ENCODE measurements at places on chromosomes 2 and 18.

DNA sequence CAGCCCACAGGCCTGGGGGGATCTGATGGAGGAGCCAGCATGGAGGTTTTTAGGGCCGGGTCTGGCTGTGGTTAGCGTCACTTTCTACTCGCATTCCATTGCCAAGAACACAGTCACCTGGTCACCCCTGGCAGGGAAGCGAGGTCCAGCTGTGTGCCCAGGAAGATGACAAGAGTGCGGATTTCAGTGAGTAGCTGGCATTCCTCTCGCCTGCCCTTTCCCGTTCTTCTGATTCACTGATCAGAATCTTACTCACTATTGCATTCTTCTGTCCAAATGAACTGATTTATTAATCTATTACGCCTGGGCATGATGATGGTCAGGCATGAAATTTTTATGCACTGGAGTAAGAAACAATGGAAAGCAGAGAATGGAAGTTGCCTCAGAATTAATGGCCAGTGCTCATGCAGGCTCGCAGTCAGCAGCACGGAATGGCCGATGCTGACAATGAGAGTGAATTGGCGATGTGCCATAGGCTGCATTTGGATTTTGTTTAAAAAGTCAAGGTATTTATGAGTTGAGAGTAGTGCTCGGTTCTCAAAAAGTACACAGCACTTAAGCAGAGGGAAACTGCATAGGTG lies 76.4 kb upstream of the MGAT5 start:
- no peak for DNase-seq

DNA sequence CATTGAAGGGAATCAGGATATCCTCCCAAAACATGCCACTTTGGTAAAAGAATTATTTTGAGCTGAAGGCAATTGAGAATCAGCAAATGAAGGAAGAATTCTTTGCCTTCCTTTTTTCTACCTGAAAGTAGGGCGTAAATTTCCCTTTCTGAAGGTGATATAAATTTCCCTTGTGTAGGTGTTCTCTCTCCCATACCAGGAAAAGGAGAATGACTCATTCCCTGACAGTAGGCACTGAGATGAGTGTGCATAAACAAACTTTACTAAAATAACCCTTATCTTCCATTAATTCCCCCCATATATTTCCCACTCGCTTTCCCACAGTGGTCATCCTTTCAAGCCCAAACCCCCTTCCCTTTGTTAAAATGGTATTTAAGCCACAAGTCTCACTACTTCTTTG lies 1339.0 kb downstream of the LRP1B start:
- no peak for DNase-seq

GRCh38 chr2:45171136-45171501 lies 161.9 kb upstream of the SIX2 start:
- DNase-seq = no peak

DNA sequence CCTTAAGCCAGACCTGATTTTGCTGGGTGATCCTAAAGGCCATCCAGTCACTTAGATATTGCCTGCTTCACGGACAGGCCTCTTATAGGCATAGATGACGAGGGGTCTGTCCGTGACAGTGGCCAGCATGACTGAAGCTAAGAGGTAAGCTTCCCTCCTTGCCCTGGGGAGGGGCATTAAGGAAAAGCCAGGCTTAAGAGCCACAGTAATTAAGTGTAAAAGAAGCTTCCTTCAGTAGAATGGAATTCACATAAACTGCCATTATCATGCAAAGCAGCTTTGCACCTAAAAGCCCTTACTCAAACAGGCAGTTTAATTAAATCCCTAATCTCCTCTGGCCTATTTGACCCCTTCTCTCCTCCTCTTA lies 99.4 kb upstream of the PKDCC start:
- no peak for DNase-seq

DNA sequence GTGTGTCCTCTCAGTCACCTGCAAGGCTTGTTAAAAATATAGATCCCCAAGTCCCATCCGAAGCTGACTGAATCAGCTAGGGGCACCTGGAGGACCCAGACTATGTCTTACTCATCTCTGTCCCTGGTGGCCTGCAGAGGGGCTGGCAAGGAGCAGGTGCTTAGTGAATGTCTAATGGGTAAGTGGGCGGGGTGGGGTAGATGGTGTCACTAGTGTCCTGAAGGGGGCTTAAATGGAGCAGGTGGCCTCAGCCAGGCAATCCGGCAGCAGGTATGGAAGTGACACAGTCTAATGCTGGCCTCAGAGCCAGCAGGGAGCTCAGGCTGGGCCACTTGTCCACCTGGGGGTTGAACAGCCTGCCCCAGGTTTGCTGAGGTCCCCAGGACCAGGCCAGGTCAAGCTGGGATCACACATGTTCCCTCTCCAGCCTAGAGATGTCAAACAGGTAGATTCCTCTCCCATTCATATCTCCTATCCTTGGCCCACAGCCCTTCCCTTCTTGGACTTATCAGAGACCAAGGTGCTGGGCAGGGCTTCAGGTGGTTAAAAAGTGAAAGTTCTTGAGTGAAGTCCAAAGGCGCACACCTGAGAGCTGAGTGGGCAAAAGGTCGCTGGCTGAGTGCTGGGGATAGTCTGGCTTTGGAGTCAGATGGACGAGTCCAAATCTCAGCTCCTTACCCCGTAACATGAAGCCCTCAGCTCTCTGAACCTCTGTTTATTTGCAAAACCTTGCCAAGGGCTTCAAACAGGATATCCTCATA lies 1.7 kb downstream of the STEAP3 start:
- no peak for DNase-seq

DNA sequence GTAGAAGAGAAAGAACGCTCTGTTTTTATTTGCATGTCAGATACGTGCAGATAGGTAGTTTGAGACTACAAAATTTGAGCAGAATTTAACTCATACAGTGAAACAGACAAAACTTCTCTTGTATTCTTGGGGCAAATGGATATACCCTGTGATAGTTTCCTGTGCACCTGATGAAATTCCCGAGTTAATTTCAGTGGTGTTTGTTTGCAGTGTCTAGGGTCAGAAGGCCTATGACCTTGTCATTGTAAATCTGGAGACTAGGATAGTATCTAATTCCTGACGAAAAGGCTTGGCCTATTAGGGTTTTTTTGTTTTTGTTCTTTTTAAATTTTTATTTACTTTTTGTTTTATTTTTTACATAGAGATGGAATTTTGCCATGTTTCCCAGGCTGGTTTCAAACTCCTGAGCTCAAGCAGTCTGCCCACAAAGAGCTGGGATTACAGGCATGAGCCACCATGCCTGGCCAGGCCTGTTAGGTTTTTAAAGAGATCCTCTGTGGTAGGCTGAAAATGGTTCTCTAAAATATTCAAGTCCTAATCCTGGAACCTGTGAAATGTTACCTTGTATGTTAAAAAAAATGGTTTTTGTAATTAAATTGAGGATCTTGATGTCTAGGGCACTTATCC lies 17.6 kb downstream of the LCLAT1 start:
- DNase-seq = no peak

DNA sequence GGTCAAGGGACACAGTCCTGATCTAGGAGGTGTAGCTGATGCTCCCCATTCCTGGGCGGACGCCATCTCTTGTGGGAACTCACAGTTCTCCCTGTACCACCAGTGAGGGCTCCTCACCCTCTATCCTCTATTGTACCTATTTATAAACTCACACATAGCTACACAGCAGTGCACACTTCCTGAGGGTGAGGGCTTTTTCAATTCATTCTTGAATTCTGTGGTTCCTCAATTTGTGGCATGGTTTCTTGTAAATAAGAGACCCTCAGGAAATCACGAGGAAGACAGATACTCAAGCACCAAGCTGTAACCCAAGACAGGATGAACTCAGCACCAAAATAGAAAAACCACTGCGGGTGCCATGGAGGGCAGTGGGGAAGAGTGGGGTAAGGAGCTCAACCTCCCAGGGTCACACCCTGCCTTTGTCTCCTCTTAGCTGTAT lies 245.9 kb upstream of the PXDN start:
- DNase-seq = no peak

DNA sequence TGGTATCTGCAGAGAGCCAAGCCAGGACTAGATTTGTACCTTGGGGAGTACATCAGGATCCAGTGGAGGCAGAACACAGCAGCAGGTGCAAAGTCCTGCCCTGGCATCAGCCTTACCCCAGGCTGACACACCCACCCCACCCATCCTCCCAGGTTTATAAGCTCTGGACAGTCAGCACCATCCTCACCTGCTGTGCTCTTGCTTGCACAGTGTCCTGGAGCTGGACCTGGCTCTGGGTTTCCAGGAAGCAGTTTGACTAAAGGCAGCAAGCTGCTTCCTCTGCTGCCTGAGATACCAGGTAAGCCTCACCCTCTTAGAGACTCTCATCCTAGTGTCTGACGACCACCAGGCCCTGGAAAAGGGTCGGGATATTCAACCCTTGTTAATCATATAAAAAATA lies at the start of gene SULT1C3:
Gene SULT1C3 (plus strand): TSS at position 183 of the 400 bp plus-strand sequence. CDS start 7,227 bp downstream, outside the sequence.
- DNase-seq = no peak

DNA sequence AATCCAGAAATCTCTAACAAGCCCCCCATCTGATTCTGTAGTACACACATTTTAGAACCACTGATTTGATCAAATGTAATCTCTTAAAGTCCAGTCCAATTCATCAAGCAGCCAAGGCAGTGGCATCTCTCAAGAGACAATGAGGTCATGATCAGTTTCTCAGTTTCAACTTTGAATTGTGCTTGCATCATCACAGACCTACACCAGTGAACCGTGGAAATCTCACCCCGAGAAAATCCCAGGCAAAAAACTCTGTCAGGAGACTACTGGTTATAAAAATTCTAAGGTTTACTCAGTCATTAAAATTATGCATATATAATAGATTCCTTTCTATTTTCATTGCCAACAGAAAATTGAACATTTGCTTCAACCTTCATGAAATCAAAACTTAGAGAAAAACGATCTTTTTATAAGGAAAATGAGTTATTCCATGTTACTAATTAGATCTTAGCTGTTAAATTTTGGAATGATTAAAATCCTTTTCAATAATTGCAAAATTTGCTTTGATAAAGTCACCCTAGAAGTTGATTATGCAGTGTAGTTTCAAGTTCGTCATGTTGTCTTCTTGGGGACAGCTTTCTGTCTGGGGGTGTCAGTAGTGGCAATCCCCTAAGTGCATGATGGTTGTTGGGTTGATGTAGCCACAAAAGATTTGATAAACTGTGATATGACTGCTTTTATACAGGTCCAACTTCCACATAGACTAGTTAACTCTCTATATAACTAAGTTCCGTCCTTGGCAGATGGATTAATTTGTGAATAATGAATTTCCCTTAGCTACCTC lies 235.0 kb downstream of the CAMKMT start:
- no peak for DNase-seq

- DNase-seq = no peak
These were observed 134.8 kb upstream of the DOCK10 start for GRCh38 chr2:225177098-225177497.

DNA sequence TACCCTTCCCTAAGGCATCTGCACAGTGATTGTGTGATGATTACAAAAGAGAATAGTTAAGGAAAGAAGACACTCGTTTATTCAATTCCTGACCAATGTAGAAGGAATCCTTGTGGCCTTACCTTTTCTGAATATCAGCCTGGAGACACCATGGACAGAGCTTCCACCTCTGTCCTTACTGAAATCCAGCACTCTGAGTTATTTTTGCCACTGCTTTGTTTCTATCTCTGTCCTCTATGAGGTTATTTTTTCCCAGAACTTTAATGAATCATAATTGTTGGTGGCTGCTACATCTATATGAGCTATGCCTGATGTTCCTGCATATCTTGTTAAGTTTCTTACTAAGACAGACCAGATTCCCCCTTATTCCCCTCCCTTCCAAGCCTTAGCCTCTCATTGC lies 275.1 kb downstream of the SETBP1 start:
- no peak for DNase-seq

DNA sequence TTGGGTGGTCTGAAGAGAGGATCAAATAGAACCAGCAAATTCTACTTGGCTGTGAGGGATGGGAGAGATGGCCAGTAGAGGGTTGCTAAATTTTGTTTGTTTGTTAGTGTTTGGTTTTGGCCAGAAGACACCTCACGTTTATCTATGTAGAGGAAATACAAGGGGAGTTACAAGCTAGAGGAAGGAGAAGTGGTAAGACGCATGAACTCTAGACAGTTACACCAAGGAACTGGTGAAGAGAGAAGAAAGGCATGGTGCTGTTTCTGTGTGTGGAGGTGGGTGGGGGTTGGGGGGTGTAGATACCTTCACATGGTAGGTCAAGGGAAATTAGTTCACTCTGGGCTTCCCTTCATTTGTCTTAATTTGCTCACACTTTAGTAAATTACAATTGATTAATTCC lies 25.6 kb downstream of the RASGRP3 start:
- DNase-seq = no peak

- no peak for DNase-seq
These were observed 198.4 kb downstream of the RBM43 start for GRCh38 chr2:151063271-151063670.

- no peak for DNase-seq
These were observed 11.3 kb upstream of the KCNF1 start for GRCh38 chr2:10900216-10901109.

DNA sequence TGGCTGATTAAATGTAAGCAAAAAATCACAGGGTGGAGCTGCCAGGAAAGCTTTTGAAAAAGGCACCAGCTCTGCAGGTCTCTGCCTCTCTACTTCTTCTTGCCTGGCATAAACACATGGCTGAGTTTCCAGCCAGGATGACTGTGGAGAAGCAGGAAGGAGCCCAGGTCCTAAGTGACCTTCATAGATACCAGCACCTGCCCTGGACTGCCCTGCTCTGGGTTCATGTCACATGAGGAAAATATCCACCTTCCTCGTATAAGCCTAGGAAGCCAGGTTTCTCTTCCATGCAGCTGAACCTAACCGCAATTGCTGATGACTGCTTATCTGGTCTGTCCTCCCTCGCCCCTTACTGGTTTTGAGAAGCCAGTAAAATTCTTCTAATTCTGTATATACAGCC lies 47.8 kb upstream of the CREB1 start:
- DNase-seq = no peak

GRCh38 chr2:45013229-45014015 lies 4.2 kb upstream of the SIX2 start:
- no peak for DNase-seq

DNA sequence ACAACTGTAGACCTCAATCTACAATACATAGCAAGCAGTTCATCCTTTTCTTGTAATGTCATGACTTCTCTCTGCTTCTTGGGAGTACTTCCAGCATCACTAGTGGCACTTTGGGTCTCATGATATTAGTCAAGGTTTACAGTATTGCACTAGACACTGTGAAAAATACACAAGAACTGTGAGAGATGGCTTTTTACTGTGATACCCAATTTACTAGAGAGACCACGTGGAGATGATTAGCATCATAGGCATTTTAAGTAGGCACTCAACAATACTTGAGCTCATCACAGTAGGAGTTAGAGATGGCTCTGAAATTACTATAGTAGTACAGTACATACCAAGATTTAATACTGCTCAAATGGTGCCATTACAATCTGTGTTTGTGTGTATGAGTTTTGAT lies 112.8 kb upstream of the EML6 start:
- no peak for DNase-seq
